ENCODE measurements at places on chromosomes 16 and 17. TPM values are rescaled to one million over a fixed set of nuclear protein-coding genes. Genes with fewer than 3 reads are reported as not detected.

The CA7 gene
- polyA plus RNA-seq, result not detected

The CDRT15 gene
- not detected for polyA plus RNA-seq

The SKAP1 gene
- polyA plus RNA-seq, result not detected

The SLC2A4 gene
- polyA plus RNA-seq, result 0.04 TPM

The CIAO3 gene
- 34.7 TPM for polyA plus RNA-seq

The ATP6V0A1 gene
- polyA plus RNA-seq, result 17.8 TPM

The BEAN1 gene
- polyA plus RNA-seq, result 0.04 TPM

The LPO gene
- not detected for polyA plus RNA-seq

The JPT2 gene
- polyA plus RNA-seq, result 101 TPM

The CBFB gene
- 20.1 TPM for polyA plus RNA-seq

The NME1 gene
- polyA plus RNA-seq, result 458 TPM

- no peak for DNase-seq
Measured at GRCh38 chr16:10226141-10226986, 44.1 kb upstream of the GRIN2A start.

DNA sequence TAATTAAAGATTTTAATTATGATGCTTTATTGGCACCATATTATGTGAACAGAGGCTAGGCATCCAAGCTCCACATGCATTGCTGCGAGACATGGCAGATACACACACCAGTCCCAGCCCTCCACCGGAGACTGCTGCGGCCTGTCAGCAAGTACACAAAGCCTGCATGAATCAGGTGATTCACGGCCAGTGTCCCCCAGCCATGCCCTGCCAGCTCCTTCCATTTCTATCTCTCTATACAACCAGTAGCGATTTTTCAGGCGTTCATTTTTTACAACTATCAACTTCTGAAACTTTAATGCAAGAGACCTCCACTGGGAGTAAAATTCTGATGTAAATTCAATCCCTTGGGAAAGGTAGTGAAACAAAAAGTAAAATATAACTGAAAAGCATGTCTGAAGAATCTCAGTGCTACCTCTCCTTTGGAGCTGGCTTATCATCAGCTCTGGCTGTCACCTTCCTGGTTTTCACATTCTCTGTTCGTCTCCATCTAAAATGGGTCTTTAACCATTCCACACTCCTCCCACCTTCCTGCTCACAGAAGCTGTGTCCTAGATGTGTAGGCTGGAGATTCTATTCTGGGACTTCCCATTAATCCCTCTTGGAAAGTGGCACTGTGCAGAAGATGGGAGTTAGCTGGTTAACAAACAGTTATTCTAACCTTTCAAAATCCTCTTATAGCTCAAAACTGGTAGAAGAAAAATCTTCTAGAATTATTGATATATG, 32.2 kb downstream of the HS3ST3A1 start:
- no peak for DNase-seq

GRCh38 chr16:11072420-11073153, 128.2 kb downstream of the CLEC16A start:
- DNase-seq, result no peak

DNA sequence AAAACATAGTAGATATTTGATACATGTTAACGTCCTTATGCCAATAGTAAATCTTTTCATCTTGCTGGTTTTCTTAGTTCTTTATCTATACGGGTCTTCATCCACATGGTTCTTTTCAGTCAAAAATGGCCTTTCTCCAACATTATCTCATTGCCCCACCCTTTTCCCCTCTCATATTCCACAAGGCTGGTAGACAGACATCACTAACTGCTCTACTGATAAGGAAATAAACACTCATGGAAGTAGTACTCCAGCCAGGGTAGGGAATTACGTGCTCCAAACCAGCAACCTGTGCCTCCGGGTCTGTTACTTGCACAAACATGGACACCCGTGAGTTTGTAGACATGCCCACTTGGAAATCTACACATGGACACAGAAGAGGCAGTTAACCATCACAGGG, 141.4 kb downstream of the XYLT1 start:
- no peak for DNase-seq

GRCh38 chr17:1946021-1946932, 78.9 kb downstream of the RTN4RL1 start:
- DNase-seq, result no peak

GRCh38 chr16:73151941-73152340, 104.0 kb upstream of the ZFHX3 start:
- DNase-seq, result no peak

GRCh38 chr17:79993390-79994227, 42.1 kb downstream of the TBC1D16 start:
- peak; percentile 72 for DNase-seq

GRCh38 chr16:57799600-57800199, 2.6 kb downstream of the KIFC3 start:
- no peak for DNase-seq

- DNase-seq, result no peak
Measured at GRCh38 chr16:3578610-3579551, 1.7 kb upstream of the NLRC3 start.

- DNase-seq, result no peak
Measured at GRCh38 chr17:39838784-39839183, 25.3 kb downstream of the IKZF3 start.

- no peak for DNase-seq
Measured at GRCh38 chr16:67987460-67988160, 7.3 kb upstream of the DPEP3 start.

GRCh38 chr17:39132192-39132610, 19.2 kb downstream of the PLXDC1 start:
- DNase-seq, result no peak

- DNase-seq, result no peak
Measured at GRCh38 chr17:41442739-41443138, 2.0 kb upstream of the KRT38 start.

DNA sequence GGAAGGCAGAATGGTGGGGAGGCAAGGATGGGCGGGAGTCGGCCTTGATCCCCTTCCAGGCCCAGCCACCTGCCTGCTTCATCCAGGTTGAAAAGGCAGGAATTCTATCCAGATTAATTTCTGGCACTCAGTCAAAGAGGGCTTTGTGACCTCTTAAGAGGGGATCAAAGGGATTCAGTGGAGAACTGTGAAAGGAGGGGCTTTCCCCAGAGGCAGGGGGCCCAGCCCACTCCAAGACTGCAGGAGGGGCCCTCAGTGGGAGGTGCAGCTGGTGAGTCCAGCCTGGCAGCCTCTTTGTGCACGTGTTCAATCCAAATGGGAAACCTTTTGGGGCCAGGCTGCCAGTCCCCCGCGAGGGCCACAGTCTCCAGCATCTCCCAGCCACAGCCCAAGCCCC, 148.5 kb upstream of the PLCG2 start:
- DNase-seq, result no peak

DNA sequence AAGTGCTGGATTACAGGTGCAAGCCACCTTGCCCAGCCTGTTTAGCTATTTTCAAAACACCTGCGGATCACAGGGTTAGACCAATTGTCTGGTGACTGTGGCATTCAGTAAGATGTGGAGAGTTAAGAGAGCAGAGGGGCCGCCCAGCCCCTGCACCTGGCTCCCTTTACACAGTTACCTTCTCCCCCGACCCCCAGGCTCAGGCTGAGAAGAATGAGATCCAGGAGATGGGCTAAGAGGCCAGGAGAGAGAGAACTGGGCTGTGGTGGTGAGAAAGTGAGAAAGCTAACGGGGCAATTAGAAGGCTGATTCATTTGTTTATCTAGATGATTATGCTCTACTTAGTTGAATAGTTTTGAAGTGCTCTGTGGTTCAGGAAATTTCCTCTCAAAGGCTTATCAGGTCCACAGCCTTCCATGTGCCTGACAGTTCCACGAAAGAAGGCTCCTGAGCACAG, 67.8 kb upstream of the AXIN2 start:
- DNase-seq, result no peak

GRCh38 chr17:31318851-31319661, 2.4 kb downstream of the EVI2A start:
- DNase-seq, result no peak

- DNase-seq, result peak; percentile 78
Measured at GRCh38 chr16:51880776-51881175, 666.2 kb downstream of the TOX3 start.

DNA sequence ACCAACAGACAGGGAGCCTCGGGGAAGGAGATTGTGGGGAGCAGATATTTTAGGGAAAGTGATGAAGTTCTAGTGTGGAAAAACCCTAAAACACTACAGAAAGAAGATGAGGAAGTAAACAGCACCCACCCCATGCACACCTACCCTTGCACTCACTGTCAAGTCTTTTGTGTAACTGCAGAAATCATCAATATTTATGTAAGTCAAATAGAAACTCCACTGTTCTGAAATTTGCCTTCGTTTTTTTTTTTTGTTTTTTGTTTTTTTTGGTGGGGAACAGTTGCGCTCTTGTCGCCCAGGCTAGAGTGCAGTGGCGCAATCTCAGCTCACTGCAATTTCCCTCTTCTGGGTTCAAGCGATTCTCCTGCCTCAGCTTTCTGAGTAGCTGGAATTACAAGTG, 273.4 kb downstream of the CPPED1 start:
- no peak for DNase-seq

DNA sequence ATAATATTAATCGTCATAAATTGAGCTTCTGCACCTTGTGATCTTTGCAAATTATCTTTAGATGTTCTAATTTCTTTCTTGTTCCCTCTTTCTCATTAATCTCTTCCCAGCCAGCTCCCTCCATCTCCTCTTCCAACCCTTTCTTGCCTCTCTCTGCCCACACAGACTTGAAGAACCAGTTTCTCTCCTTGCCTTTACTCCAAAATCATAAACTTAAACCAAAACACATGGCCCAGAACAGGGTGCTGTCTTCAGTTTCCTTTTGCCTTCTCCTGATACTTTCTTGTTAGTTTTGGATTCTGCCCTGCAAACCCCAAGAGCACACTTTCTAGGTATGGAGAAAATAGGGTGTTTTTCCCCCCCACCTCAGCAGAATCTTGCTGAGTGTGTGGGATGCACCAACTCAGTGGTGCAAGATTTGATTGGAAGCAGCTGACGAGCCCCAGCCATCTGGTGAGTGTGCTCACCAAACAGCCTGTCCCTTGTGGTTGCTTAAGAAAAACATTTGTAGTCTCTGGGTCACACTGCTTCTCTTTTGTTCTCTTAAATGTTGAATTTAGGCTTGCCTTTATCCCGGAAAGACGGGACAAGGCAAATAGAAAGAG, 175.8 kb upstream of the MAF start:
- no peak for DNase-seq

- DNase-seq, result no peak
Measured at GRCh38 chr17:82956726-82957468, 117.1 kb upstream of the ZNF750 start.

GRCh38 chr17:52837492-52837891, 679.0 kb upstream of the CA10 start:
- DNase-seq, result no peak

- no peak for DNase-seq
Measured at GRCh38 chr16:83568345-83568744, 239.4 kb upstream of the HSBP1 start.

GRCh38 chr17:12349297-12349696, 316.4 kb upstream of the MYOCD start:
- no peak for DNase-seq

DNA sequence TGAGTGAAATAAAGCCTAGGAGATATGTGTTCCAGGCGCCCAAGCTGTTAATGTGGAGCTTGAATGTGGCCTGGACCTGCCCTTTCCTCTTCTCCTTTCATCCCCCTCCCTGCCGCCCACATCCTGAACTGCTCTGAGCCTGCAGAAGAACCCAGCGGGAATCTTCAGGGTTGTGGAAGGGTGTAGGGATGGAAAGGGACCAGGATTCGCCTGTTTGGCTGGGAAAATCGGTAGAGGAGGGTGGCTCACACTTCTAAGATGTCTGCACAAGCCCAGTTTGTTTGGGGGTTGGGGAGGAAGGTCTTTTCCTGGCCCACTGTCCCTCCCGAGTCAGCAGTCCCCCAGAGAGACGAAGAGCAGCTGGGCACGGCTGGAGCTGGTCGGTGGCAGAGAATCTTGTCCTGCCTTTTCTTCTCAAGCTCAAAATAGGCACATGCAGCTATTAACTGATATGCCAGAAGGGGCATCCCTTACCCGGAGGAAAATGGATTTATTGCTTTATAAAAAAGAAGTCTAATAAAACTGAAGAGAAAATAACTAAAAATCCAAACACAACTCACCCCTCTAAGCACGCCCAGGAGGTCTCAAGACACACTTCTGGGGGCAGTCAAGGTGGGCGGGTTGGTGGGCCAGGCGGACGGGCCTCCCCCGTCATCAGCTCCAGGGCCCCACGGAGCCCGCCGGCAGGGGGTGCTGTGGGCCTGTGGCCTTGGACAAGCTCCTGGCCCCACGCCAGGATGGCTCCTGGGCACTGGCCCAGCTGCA, 11.5 kb upstream of the PITPNA start:
- peak; percentile 42 for DNase-seq

- no peak for DNase-seq
Measured at GRCh38 chr16:88014252-88014781, 63.1 kb downstream of the BANP start.

GRCh38 chr17:51803161-51803560, 355.4 kb downstream of the CA10 start:
- no peak for DNase-seq

GRCh38 chr16:27657811-27658210, 107.9 kb downstream of the KATNIP start:
- no peak for DNase-seq

DNA sequence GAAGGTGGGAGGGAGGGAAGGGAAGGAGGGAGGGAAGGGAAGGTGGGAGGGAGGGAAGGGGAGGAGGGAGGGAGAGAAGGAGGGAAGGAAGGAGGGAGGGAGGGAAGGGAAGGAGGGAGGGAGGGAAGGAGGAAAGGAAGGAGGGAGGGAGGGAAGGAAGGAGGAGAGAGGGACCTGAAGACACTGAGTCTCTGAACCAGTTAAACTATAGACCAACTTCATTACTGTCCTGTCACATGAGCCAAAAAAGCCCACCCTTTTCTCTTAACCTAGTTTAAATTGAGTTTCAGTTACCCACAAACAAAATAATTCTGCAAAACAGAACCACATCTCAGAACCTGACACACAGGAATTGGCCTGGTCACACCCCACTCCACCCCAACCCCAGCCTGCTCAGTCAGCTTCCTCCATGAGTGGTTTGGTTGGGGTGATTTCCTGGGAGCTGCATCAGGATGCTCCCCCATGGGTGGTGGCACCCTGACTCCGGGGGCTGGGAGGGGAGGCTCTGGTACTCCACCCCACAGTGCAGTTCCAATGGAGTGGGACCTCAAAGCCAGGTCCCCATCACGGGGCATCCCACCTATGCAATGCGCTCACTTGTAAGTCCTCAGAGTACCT, 4.7 kb upstream of the PRR29 start:
- no peak for DNase-seq

GRCh38 chr17:80792373-80792781, 199.3 kb upstream of the CHMP6 start:
- DNase-seq, result no peak

- no peak for DNase-seq
Measured at GRCh38 chr17:77737442-77738265, 220.8 kb upstream of the TNRC6C start.

DNA sequence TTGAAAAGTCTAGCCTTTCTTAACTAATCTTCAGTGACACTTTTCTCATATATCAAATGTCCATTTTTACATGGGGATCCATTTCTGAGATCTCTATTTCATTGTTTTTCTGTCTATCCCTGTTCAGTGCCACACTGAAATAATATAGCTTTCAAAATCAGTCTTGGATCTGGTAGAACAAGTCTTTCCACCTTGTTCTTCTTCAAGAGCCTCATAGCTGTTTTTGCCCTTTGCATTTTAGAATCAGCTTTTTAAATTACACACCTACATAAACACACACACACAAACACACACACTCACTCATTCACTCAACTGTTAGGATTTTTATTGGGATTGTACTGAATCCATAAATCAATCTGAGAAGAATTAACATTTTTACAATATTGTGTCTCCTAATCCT, 19.2 kb downstream of the GSDMB start:
- DNase-seq, result no peak

- no peak for DNase-seq
Measured at GRCh38 chr16:7426161-7426560, 93.5 kb downstream of the RBFOX1 start.

Measured in foreskin keratinocyte (primary cell).